ENCODE measurements at places on chromosomes 7 and 10.

GRCh38 chr10:89210794-89211425, 3.8 kb upstream of the CH25H start:
- DNase-seq: no peak

DNA sequence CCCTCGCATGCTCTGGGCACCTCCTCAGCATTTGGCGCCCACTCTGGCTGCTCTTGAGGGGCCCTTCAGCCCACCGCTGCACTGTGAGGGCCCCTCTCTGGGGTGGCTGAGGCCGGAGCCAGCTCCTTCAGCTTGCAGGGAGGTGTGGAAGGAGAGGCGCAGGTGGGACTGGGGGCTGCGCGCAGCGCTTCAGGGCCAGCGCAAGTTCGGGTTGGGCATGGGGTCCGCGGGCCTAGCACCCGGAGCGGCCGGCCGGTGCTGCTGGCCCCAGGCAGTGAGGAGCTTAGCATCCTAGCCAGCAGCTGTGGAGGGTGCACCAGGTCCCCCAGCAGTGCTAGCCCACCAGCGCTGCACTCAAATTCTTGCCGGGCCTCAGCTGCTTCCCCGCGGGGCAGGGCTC, 305.6 kb upstream of the ANKRD30A start:
- no peak for DNase-seq

DNA sequence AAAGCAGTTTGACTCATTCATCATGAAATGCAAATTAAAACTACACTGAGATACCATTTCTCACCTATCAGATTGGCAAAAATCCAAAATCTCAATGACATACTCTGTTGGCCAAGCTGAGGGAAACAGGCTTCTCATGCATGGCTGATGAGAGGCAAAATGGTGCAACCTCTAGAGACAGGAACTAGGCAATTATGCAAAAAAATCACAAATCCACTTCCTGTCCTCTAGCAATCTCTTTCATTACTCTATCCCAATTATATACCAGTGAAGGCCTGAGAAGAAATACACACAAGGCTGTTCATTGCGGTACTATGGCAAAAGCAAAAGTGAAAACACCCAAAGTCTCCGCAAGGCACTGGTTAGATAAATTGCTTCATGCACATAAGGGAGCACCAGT, 25.9 kb upstream of the PTPRN2 start:
- no peak for DNase-seq

GRCh38 chr7:101363734-101364374, 1.2 kb downstream of the COL26A1 start:
- no peak for DNase-seq

- no peak for DNase-seq
Observed at GRCh38 chr10:88999625-89000024, 9.0 kb downstream of the FAS start.

DNA sequence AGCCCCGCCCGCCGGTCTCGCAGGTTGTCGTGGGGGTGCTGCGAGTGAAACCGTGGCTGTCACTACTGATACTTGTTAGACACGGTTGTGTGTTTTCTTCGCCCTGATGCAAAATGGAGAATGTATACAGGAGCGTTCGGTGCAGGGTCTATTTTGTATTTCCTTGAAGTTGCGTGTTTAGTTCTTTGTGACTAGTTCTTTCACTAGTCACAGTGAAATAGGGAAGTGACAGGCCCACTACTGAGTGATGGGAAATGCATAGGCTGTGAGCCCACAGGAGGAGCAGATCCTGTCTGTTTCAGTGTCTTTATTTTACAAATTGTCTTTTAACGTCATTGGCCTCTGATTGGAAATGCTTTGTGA, 675 bp downstream of the ABRAXAS2 start:
- DNase-seq: no peak

DNA sequence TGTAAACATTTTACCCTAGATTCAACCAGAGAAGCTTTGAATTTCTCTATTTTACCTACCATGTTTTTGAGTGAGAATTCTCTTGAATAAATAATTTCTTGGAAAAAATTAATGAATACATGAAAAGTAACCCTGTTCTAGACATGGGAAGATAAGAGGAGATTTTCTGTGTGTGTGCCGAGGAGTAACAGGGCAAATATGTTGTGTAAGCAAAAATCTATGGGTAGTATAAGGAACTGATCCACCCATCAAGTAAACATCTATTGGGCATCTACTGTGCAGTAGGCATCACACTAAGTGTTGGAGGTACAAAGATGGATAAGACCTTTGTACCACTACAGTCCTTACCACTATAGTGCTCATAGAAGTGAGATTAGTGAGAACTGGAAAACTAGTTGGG, 8.2 kb upstream of the NXPH1 start:
- no peak for DNase-seq

- no peak for DNase-seq
Observed at GRCh38 chr7:101240226-101241014, 2.8 kb upstream of the CLDN15 start.

DNA sequence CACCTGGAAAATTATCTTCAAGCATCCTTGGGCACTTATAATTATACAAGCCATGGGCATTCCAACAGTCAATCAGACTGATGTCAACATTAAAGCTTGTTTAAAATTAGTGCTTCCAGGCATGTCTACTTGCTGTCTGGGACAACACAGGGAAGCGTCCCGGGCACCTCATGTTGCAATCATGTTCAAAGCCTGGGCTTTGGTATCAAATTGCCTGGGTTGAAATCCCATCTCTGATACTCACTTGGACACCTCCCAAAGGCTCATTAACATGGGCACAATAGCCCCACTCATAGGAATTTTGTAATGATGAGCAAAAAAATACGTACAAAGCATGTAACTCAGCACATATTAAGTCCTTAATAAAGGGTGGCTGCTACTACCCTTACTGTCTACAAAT, 14.4 kb downstream of the AIFM2 start:
- no peak for DNase-seq

DNA sequence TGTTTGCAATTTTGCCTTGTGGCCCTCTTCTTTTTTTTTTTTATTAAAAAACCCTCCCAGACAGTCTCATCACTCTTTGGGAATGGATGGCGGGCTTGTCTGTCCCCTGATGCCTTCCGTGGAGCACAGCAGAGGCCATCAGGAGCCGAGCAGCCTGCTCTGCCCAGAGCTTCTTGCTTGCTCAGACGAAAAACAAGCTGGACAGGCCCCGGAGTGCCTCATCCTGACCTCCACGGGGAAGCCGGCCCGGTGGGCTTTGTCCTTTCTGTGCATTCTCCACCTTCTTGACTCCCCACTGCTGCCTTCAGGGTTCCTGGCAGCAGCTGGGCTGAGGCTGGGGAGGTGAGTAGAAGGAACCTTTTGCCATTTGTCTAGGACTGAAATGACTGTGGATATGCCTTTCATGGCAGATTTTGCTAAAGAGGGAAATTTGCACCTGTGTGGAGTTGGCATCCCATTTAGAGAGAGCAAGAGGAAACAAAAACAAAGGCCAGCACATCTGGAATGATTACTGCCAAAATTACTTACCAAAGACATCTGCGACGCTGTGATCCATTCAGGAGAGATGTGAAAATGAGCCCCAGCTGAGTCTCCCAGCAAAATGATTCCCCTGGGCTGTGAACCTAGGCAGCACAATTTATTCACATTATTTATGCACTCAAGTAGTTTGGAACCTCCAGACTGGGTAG, 108.3 kb downstream of the AOAH start:
- no peak for DNase-seq

DNA sequence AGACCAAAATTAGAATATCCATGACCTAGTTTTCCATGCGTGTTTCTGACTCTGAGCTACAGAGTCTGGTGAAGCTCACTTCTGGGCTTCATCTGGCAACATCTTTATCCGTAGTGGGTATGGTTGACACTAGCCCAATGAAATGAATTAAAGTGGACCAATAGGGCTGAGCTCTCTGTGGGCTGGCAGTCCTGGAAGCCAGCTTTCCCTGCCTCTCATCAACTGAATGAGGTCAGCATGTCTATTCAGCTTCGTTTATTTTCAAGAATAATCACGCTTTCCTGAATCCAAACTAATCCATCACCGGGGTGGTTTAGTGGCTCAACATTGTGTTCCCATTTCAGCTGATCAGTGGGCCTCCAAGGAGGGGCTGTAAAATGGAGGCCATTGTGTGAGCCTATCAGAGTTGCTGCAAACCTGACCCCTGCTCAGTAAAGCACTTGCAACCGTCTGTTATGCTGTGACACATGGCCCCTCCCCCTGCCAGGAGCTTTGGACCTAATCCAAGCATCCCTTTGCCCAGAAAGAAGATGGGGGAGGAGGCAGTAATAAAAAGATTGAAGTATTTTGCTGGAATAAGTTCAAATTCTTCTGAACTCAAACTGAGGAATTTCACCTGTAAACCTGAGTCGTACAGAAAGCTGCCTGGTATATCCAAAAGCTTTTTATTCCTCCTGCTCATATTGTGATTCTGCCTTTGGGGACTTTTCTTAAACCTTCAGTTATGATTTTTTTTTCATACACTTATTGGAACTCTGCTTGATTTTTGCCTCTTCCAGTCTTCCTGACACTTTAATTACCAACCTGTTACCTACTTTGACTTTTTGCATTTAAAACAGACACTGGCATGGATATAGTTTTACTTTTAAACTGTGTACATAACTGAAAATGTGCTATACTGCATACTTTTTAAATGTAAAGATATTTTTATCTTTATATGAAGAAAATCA, 35.5 kb downstream of the CAV1 start:
- DNase-seq: no peak

DNA sequence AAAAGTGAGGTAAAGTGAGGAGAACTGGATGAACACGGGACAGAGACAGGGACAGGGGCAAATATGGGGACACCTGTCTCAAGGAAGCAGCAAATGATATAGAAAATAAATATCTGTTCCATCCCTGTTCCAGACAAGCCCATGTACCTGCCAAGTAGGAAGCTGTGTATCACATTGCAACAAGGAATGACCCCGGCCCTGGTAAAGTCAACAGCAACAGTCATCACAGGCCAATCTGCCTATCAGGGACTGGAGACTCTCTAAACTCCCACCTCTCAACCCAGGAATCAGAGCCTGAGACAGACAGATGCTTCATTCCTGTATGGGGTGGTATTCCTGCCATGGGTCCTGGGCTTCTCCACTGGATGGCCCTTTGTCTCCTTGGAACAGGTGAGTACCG, 156.6 kb upstream of the PRSS1 start:
- DNase-seq: no peak

DNA sequence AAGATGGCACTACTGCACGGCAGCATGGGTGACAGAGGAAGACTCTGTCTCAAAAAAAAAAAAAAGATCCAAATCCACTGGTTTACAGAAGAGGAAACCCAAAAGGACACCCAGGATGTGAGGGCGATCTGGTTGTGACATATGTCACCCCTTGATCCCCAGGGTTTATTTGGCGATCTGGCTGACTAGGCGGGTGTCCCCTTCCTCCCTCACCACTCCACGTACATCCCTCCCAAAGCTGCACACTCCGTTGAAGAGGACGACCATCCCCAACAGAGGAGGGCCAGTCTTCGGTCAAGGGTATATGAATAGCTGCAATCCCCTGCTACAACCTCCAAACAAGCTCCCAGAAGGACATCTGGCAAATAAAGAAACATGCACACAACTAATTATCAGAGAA, 111.6 kb downstream of the HTR5A start:
- no peak for DNase-seq

- DNase-seq: no peak
Observed at GRCh38 chr7:100373261-100373831, at the start of gene PILRA. TSS of gene PILRA (plus strand) at chr7:100373487. CDS start at chr7:100373657, 170 bp downstream.

DNA sequence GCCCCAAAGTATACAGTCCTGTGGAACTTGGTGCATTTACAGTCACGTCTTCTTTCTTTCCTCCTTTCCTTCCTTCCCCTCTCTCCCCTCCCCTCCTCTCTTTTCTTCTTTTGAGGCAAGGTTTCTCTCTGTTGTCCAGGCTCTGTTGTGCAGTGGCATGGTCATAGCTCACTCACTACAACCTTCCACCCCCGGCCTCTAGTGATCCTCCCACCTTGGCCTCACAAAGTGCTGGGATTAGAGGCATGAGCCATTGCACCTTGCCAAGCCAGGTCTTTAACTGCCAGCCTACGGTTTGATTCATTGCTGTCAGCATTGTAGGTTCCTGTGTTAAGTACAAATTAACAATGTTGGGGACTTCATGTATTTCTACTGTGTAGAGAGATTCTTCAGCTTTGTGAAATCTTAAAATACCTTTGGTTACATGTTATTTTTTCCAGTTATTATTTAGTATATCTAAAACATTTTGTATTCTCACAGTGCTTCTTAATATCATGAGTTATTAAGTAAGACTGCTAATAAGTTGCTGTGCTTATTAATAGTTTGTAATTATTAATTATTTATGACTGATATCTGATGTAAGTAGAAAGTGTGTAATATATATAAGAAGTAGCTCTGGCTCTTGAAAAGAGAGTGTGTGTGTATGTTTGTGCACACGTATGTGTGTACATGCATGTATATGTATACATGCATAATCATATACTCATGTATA, 320.8 kb downstream of the EXOC4 start:
- no peak for DNase-seq

- no peak for DNase-seq
Observed at GRCh38 chr7:87155788-87156187, 3.5 kb downstream of the DMTF1 start.

- no peak for DNase-seq
Observed at GRCh38 chr7:135666846-135667245, 4.5 kb downstream of the STMP1 start.

GRCh38 chr7:70529914-70530585, 601.9 kb upstream of the GALNT17 start:
- DNase-seq: no peak

GRCh38 chr7:71558806-71559613, 427.1 kb downstream of the GALNT17 start:
- no peak for DNase-seq

- DNase-seq: no peak
Observed at GRCh38 chr10:93369588-93370164, 112.5 kb downstream of the MYOF start.

- no peak for DNase-seq
Observed at GRCh38 chr7:16098585-16099179, 322.7 kb downstream of the CRPPA start.

DNA sequence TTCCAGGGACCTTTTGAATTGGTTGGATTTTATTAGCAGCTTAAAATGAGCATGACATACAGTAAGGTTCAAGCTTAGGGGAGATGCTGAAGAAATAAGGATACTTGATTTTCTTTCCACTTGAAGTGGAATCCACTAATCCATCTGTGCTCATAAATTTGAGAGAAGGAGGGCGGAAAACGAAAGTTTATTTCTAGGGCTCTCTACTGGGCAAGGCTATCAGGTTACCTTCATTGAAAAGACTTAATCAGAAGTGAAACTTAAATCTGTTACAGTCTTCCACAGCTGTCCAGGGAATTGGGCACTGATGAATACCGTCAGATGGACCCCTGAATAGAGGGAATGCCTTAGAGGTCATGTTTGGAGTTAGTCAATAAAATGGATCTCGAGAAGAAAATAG, 21.8 kb downstream of the AUTS2 start:
- no peak for DNase-seq

- DNase-seq: no peak
Observed at GRCh38 chr7:131890176-131890575, 333.7 kb upstream of the PODXL start.

GRCh38 chr7:378551-379455, 88.8 kb downstream of the FOXL3 start:
- no peak for DNase-seq

- DNase-seq: no peak
Observed at GRCh38 chr7:11623093-11623678, 208.8 kb downstream of the THSD7A start.
